ENCODE measurements at places on chromosomes 1 and 21.

GRCh38 chr1:87144316-87144895, 184.3 kb upstream of the LMO4 start:
- DNase-seq = no peak

DNA sequence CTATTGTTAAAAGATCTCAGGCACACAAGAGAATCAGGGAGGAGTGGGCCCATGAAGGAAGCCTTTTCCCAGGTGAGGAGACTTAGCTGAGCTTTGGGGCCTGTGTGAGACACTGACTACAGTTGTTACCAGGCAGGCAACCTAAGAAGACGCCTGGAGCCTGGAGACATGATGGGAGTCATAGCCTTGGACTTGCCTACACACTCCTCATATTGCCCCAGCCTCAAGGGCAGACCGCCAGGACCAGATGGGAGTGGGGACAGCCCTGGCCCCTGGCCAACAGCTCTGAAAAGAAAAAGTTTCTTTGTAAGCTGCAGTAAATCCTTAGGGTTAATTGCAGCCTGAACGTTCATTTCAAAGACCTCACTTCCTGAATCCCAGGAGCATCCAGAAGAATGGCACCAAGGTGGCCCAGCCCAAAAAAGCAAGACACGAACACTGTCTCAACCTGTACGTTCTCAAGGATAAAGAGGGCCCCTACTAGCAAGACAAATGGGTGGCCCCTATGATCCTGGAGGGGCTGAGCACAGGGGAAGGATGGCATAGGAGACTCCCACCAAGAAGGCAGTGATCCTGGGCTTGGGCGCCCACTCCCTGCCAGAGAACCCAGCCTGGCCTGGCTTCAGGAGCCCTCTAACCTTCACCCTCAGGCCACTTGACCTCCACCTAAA, 33.2 kb upstream of the BTG2 start:
- no peak for DNase-seq

- no peak for DNase-seq
Observed at GRCh38 chr1:201630582-201630981, 91.7 kb downstream of the NAV1 start.

DNA sequence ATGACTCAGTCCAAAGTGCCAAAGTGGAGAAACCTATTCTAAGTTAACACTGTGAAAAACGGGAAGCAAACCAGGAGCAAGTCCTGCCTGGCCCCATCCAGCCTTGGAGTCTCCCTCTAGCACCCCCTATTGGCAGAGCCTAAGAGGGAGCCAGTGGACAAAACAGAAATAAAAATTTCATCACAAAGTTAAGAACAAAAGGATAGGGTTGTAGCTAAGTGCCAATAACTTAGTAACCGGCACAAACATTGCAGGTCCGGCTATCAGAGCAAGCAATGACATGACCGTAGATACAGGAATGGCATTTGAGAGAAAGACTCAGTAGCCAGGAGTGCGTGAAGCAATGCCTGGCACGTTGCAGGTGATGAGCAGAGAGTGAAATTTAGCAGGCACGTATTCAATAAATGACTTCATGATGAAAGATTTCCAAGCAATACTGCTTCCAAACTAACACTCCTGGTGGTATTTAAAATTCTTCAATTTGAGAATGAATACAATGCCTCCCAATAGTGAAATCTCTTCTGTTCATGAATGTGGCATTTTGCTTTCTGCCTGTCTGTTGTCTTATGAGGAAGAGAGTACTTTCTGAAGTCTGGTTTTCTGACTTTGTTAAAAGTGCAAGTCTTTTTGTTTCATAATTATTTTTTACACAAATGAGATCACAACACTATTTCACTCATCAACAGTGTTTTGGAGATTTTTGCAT, 391.0 kb downstream of the OMA1 start:
- DNase-seq = peak; percentile 6

DNA sequence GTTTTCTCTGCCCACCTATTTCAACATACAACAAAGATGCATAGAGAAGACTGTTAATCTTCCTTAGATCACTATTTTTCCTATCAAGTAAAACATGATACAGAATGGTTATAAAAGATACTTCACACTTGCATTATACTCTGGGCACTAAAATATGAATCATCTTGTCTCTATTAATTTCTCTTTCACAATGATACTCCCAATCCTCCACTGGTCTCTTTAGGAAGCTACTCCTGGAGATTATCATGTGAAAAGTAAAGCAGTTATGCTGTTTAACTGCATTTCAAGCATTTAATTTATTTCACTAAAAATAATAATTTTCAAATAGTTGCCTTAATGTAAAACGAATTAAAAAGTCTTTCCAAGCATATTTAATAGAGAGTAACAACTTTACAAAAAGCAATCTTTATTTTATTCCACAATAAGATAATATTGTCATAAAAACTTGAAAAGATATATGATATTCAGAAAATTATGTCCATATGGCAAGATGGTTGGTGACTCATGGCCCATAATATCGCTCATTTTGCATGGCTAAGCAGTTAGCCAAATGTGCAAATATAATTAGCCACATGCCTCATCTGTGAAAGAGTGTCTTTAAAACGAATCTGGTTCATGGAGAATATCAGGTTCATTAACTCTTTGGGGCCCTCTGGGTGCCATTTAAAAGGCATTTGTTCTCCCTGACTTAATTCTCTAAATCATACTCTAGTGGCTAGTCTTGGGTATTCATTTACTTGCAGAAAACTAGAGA, 1569.0 kb upstream of the B3GALT2 start:
- no peak for DNase-seq

GRCh38 chr1:17277511-17278159, 28.7 kb downstream of the PADI3 start:
- no peak for DNase-seq

DNA sequence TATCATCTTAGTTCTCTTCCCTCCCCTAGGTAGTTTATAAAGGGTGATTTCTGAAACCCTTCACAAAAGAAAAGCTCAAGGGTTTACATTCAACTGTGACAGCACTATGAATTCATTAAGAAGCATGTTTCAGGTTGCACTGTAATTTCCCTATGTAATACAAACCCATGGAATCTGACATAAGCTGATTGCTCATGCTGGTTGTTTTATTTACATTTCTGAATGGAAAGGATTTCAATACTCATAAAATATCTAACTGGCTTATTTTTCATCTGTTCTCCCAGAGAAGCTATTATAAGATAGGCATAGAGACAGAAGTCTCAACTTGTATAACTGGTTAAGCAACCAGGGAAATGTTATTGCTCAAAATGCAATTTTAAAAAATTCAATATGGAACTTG, 20.5 kb downstream of the WNT2B start:
- no peak for DNase-seq

- DNase-seq = no peak
Observed at GRCh38 chr1:217813031-217813430, 181.9 kb downstream of the SPATA17 start.

DNA sequence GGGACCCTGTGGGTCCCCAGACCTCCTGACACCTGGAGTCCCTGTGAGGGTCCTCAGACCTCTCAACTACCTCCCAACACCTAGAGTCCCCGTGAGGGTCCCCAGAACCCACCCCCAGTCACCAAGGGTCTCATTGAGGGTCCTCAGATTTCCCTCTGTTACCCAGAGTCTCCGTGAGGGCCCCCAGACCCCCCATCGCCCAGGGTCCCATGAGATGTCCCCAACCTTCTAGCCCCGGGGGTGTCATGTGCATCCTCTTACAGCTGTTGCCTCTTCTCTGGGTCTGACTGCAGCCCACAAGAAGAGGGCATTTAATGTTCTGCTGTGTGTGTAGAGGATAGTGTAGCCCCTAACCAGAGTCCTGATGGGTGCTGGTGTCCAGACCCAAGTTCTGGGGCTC, 2.0 kb upstream of the GJC2 start:
- no peak for DNase-seq

- peak; percentile 57 for DNase-seq
Observed at GRCh38 chr1:234125283-234125682, 220.8 kb downstream of the SLC35F3 start.

DNA sequence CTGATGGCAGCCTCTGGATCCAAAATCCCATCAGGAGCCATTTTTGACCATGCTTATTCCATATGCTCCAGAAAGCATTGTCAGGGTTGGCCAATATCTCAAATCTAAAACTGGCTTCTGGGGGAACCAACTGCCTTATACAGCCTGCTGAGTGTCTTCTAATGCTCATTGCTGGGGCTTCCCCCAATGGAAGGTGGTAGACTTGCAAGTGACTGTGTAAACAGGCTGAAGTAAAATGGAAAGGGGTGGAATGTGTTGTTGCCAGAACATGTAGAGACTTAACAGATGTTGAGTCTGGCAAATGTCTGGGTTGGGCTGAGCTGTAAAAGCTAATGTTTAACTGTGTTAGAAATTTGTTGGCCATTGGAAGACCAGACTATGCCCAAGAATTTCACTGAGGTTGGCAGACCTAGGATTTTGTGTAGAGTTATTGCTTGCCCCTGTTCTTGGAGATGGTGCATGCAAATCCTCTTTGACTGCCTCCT, 22.7 kb upstream of the LRIF1 start:
- DNase-seq = peak; percentile 28

DNA sequence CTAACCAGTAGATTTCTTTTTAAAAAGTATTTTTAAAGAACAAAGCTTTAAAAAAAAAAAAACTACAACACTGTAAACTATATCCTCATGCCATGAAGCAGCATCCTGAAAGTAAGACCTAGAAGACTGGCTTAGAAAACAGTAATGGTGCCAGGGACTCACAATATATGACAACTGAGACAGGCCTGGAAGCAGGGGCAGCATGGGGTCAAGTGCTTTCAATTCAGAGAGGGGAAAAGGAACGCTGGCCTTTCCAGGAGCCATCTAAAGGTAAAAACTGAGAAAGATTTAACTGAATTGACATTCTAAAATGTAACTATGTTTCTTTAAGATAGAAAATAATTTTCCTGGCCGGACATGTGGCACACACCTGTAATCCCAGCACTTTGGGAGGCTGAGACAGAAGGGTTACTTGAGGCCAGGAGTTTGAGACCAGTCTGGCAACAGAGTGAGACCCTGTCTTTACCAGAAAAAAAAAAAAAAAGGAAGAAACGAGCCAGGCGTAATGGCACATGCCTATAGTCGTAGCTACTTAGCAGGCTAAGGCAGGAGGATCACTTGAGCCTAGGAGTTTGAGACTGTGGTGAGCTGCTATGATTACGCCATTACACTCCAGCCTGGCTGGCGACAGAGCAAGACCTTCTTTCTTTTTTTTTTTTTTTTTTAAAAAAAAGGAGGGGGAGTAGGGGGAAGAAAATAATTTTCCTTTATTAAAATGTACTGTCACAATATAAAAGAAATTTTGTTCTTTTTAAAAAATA, 54.1 kb downstream of the SLC35D1 start:
- no peak for DNase-seq

- DNase-seq = no peak
Observed at GRCh38 chr1:109794319-109795132, 30.8 kb upstream of the EPS8L3 start.

GRCh38 chr21:33063375-33063883, 6.5 kb upstream of the OLIG1 start:
- DNase-seq = no peak

DNA sequence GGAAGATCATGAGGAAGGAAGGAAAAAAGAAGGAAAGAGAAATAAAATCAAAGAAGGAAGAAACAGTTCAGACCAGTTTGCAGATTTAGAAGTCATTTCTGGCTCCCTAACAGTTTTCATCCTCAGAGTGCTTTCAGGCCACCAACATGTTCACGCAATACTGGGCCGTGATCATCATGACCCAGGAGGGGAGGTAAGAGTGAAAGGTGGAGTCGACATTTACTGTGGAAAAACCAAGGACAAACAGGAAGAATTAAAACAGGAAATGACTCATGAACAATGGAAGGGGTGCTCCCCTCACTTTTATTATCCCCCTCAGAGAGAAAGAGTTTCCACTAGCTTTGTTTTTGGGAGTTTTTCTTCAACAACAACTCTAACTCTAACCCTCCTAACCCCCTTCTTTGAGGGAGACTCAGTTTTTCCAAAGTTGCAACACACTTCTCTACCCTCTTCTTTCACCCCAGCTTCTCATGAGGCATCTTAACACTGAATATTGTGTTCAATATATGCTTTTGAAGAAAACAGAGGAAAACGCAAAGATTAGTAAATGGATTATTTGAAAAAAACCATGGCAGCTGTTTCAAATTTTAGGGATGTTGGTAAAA, 60.4 kb downstream of the VANGL2 start:
- DNase-seq = peak; percentile 66

DNA sequence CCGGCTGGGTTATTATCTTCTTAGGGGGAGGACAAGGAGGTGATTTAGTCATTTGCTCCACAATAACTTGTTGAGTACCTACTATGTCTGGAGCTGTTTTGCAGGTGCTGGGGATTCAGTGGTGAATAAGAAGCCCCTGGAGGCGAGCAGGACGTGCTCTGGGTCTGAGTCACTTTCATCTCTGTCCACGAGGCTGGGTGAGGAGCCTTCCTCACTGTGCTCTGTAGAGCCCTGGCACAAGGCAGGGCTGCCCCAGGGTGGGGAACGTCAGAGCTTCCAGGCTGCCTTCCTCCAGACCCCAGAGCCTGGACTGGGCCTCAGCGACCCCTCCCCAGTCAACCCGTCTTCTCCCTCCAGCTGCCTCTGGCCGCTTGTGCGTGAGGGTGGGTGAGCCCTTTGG, 2.5 kb upstream of the PADI6 start:
- no peak for DNase-seq

DNA sequence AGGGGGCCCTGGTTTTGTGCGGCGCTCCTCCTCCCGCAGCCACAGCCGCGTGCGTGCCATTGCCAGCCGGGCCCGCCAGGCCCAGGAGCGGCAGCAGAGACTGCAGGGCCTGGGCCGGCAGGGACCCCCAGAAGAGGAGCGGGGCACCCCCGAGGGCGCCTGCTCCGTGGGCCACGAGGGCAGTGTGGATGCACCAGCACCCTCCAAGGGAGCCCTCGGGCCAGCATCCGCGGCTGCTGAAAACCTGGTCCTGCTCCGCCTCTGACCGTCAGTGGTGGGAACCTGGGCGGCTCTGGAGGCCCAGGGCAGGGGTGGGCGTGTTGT, 21.5 kb downstream of the PANK4 start:
- no peak for DNase-seq

- DNase-seq = no peak
Observed at GRCh38 chr1:227950735-227951346, 3.1 kb upstream of the WNT9A start.

DNA sequence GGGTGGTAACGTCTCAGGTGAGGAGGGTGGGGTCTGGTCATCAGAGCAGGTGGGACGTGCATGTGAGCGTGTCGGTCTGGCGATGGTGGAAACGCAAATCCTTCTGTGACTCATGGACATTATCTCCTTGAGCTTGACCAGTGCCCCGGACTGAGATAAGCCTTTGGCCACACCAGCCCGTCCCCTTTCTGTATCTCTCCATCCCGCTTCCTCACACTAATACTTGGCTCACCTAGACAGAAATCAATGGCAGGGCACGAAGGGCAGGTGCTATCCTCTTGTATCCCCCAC, 7.9 kb upstream of the AQP10 start:
- DNase-seq = no peak

All from activated naive CD4-positive, alpha-beta T cell treated with anti-CD3 and anti-CD28 coated beads for 36 hours (primary cell).